ENCODE measurements at places on chromosomes 16 and 17.
A peak's percentile ranks its signal among the peaks of the same experiment; 100 is the strongest.

GRCh38 chr16:68754084-68754792 lies 17.1 kb downstream of the CDH1 start:
- DNase-seq: no peak

- DNase-seq: no peak
Measured at GRCh38 chr16:50534091-50534490, 14.1 kb upstream of the NKD1 start.

DNA sequence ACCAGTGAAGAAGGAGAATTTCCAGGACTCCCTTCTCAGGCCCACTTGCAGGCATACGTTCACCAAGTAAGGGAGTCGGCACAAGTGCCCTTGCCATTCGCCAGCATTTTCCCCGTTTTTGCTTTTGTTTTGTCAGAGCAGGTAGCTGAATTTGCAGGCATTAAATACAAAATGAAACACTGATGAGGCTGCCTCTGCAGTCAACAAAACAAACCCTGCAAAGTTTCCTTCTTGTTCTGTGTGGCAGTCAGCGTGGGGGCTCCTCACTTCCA lies 7.8 kb downstream of the GLOD4 start:
- no peak for DNase-seq

DNA sequence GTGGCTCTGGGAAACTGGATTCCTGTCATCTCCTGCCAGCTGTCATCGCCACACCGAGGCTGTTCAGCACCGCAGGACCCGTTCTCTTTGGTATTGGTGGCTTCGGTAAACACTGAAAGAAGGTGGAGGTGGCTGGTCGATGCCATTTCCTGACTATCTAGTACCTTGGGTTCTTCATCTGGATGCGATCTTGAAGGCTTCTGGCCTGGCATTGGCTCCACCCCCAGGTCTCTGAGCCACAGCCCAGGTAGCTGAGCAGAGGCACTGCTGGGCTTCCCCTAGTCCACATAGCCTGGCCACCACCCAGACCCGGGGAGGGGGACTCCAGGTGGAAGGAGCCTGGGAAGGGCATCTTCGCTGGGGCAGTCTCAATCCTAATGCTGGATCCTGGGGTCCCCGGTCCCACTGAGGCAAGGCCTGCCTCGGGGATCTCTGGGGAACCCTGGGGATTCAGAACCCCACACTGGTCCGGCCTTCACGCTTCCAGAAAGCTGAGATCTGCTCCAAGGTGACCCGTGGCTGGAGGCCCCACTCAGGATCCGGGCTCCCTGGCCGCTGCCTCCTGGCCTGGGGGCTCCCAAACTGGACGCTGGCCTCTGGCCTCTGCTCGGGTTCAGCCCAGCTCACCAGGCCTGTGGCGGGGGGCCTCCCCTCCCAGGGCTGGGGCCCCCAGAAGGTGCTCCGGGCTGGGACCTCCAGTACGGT lies 1.8 kb downstream of the C16orf54 start:
- DNase-seq: peak; percentile 51

- no peak for DNase-seq
Measured at GRCh38 chr16:57151369-57151768, 34.5 kb downstream of the PSME3IP1 start.

GRCh38 chr16:21647562-21648164 lies 4.7 kb downstream of the IGSF6 start:
- DNase-seq: no peak

DNA sequence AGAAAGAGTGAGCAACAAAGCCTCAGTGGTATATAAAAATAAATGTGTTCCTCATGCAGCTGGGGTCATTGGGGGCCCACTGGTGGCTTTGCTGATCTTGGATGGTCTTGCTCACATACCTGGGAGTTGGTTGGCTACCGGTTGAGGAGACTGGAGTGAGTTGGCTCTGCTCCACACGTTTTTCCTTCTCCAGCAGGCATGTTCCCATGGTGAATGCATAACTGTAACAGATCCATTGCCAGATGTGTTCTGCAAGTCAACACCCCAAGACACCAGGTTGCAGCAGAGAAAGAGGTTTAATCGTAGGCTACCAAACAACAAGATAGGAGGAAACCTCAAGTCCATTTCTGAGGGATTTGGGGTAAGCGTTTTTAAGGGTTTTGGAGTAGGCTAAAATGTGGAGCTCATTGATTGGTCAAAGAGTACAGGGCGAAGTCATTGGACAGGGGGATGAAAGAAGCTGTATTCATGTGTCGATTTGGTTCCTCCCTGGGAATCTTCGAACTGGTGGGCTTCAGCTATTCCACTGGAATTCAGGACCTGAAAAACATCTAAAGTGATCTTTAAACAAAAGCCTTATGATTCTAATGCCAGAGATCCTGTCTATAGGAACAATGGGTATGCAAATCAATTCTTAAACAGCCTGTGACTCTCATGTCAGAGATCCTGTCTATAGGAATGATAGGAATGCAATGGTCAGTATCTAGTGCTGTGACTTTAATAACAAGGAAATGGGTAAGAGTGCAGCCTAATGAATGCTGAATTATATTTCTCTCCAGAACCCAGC lies 467.5 kb upstream of the C16orf82 start:
- no peak for DNase-seq

- DNase-seq: no peak
Measured at GRCh38 chr17:70157151-70157550, 12.2 kb upstream of the KCNJ2 start.

DNA sequence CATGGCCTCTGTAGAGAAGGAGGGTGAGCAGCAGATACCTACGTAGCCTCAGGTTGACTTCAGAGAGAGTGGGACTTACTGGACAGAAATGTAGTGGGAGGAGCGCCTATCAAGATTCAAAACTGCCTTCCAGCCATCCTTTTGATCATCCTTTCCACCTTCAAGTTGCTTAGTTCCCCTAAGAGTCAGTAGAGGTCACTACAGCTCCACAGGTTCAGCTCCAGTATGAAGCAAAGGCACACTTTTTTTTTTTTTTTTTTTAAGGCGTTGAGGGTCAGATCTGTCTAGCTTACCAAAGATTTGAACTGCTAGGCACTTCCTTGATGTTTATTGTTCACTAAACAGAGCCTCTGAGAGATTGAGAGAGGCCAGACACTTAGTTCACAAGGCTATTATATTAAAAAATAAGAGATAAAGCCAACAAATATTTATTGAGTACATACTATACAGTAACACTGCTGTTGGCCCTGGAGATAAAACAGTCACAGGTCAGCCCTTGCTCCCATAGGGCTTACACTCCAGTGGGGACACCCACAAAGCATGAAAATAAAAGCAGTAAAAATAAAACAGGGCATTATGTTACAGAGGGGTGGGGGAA lies 3.1 kb downstream of the RNF227 start:
- no peak for DNase-seq

GRCh38 chr17:79890706-79891105 lies 51.5 kb upstream of the CBX4 start:
- DNase-seq: peak; percentile 15

DNA sequence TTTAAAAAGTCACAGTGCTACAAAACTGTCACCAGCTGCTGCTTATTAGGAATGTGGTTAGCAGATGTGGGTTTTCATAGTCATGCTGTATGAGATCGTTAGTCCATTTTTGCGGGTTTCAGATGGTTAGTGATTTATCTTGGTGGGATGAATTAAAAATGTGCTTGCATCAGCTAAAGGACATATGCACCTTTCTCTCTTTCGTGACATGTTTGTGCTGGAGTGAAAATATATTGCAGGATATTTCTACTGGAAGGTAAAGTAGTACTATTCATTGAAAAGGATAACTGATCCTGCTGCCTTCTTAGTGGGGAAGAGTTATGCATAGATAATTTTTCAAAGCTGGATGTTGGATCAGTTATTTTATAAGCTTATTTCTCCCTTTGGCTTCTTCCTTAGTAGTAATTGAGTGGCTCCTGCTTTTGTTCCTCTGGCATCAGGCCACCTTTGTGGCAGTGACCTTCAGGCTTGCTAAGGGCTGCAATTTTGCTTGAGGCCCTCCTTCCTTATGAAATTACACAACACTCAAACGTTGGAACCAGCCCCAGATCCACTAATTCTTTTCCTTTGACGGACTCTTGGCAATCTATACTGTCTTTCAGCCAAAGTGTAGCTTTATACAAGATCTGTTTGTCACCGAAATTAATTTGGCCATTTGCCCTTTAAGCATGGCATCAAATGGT lies 7.5 kb upstream of the SNTB2 start:
- DNase-seq: no peak

DNA sequence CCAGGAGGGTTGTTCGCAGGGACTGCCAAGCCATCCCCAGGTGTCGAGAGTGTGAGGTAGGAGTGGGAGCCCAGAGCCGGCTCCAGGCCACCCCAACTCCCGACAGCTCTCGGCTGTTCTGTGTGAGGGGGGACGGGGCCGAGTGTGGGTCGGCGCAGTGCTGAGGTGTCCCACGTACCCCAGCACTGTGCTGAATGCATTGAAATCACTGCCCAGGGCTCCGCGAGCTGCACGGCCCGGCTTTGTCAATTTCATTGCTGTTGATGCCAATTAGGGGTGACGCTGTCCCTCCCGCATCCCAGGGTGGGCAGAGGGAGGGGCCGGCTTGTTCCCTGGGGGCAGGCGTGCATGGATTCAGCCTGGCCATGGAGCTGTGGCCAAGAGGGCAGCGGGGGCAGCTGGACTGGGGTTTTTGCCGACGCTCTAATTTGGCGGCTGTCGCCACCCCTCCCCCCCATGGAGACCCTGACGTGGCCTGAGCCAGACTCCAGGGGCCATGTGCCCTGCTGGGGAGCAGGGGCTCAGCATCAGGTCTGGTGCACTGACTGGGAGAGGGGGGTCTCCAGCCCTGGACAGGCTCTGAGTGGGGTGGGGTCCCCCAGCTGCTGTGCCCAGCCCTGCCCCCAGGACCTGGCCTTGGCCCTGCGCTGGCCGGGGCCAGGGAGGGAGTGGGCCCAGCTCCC lies 14.3 kb downstream of the CENPX start:
- DNase-seq: no peak

GRCh38 chr17:73447319-73447718 lies 135.5 kb upstream of the CDC42EP4 start:
- no peak for DNase-seq

DNA sequence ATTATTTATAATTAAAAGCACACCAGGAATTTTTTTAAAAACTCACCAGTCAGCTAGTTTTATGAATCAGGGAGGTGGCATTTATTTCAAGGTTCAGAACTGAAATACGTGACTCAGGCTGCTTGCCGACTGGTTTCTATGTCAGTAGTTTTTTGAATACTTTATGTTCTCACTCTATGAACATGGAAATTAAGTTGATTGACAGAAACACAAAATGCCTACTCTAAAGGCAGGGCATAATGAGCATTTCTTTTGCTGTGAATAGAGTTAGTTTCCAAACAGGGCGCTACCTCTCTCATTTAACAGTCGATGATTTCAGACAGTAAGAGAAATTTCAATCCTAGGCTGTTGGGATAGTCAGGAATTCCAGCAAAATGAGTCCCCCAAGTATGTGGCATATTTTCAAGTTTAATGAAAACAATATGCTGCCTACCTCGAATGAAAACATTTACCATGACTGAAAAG lies 6.7 kb downstream of the HS3ST3B1 start:
- DNase-seq: no peak

GRCh38 chr16:53737552-53737951 lies 33.6 kb downstream of the FTO start:
- no peak for DNase-seq

DNA sequence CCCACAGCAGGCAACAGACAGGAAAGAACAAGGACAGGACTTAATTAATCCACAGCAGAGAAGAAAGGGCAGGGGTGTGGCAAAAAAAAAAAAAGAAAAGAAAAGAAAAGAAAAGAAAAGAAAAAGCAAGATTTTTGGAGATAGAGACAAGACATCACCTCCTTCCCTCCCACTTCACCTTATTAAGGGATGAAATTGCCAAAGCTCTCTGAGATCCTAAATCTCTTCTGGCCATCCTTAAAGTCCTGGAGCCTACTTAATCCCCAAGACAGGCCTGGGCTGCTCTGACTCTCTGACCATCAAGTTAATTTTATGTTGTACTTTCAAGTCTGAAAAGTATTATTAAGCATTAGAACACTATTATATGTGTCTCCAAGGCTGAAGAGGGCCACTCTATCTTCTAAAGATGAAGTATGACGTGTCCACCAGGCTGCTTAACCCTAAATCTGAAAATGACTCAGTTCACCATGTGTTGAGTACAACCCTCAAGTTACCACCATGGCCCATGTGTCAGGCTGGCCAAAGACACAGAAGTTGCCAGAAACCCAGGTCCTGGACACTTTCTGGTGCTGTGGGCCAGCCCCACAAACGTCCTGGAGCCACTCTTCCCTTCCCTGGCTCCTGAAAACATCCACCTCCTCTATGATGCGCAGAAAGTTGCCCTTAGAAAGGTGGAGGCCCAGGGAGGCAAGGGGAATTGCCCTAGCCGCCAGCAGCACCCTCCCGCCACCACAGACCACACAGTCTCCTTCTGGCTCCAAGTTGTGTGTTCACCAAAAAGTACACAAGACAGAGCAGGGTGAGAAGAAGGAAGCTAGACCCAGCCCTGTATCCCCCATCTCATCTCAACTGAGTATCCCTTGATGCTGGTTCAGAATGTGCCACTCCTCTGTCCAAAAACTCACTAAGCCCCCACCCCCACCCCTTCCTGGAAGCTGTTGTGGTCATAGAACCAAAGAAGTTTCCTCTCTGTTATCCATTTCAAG lies 2.7 kb downstream of the SOCS1 start:
- peak; percentile 67 for DNase-seq

GRCh38 chr17:18129041-18129502 lies 20.5 kb downstream of the MYO15A start:
- no peak for DNase-seq

DNA sequence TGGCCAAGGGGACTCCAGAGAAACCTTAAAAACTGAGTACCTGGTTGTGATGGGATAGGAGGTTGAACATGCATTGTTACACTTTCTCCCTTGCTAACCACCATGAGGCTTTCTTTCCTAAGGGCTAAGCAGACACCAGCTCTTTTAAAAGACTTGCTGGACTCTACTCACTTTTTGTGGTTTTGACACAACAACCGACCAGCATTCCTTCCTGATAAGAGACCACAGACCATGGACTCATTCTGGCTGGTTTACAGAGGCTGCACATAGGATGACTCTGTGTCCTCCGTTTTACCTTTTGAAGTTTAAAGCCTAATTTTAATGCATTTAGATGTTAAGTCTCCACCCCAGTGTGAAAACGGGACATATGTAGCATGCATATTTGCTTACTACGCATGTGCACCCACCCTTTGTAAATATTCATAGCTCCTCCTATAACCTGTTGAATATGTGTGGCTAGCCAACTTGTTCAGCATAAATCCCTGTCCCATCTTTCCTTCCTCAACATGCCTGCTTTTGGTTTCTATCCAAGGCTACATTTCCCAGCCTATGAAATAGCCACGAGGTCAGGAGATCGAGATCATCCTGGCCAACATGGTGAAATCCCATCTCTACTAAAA lies 475.9 kb downstream of the GRIN2A start:
- DNase-seq: no peak
